ENCODE measurements at places on chromosomes 6 and 20.

- no peak for DNase-seq
These were observed 386.8 kb downstream of the PLCB1 start for GRCh38 chr20:8518878-8519277.

DNA sequence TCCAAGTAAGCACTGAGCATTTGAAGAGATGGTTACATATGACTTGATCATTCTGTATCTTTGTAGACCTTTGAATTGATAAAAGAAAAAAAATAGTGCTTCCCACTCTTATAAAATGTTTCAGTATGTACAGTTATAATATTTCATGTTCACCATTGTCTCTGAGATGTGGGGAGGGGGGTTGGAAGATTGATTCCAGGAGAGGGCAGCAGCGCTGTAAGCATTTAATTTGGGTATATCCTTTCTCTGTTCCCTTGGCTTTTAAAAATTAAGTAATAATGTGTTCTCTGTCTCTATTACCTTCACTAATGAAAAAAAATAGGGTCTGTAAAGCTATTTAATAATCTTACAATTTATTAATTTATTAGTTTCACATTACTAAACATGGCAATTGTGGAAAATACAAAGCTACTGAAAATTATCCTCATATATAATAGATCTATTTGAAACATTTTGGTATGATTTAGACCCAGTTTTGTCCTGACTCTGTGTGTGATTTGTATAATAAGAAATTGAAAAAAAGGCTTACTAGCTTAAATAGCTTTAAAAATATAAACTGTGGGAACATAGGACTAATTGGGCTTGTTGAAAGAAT is 341.2 kb downstream of the CDKAL1 start:
- no peak for DNase-seq

GRCh38 chr6:169222126-169222525 is 31.5 kb downstream of the THBS2 start:
- no peak for DNase-seq

DNA sequence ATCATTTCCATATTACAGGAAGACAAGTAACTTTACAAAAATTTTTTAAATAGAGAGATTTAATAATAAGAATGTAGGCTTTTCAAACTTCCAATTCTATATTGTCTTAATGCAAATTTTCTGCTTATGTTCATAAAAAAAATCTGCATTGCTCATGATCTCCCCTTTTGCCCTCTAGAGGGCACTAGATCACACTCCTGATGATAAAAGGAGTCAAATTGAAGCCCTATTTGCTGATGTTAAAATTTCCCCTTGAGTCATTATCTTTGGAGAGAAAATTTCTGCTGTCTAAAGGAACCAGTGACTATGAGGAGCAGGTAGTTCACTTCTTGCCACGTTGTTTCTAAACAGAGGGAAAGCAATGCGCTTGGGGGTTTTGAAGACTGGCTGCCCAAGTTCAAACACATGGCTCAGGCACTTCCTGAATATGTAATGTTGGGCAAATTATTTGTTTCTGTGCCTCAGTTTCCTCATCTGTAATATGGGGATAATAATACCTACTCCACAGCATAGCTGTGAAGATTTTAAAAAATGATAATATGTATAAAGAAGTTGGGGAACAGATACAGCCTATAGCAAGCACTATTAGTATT is 874.2 kb downstream of the TFAP2A start:
- no peak for DNase-seq

DNA sequence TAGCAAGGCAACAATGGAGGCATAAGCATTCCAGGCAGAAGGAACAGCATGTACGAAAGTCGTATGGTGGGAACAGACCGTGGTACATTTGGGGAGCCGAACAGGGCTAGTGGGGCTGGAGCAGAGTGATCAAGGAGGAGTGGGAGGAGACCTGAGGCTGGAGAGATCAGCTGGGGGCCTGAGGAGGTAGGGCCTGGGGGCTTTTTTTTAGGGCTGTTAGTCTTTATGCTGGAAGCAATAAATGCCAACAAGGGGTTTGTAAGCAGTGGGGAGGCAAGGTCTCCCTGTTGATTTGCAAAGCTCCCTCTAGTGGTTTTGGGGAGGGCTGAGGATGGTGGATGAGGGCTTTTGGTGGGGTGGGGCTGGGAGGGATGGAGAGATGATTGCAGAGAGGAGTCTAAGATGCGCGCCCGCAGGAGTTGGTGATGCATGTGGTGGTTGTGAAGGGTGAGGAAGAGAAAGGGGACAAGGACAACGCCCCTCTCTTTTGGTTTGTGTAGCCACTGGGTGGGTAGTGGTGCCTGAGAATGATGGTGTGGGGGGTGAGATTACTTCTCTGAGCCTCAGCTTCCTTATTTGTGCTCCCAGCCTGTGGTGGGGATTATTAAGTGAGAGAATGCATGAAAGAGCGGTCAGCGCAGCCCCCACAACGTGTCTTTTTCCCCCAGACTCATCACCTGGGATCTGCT is 74.1 kb upstream of the TOX2 start:
- DNase-seq, result no peak
